ENCODE measurements at places on chromosomes 6 and 20.

DNA sequence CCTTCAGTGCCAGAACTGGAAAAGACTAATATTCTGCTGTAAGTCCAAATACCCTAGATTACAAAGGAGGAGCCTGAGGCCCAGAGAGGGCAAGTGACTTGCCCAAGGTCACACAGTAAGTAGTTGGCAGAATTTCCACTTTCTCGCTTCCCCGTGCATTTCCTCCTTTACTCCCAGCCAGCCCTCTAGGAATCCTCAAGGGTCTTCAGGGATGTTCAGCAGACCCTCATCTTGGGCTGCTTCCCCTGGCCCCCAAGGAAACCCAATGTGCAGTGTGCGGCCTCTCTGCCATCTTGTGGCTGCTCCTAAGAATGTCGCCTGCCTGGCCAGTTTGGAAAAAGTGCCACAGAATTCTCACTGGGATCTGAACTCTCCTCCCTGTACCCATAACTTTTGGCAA, 217.7 kb upstream of the LRFN2 start:
- DNase-seq = peak; percentile 29

GRCh38 chr20:4406627-4407026, 315.1 kb upstream of the PRND start:
- DNase-seq = no peak

- peak; percentile 11 for DNase-seq
Observed at GRCh38 chr6:83702077-83702476, 6.8 kb downstream of the SNAP91 start.

DNA sequence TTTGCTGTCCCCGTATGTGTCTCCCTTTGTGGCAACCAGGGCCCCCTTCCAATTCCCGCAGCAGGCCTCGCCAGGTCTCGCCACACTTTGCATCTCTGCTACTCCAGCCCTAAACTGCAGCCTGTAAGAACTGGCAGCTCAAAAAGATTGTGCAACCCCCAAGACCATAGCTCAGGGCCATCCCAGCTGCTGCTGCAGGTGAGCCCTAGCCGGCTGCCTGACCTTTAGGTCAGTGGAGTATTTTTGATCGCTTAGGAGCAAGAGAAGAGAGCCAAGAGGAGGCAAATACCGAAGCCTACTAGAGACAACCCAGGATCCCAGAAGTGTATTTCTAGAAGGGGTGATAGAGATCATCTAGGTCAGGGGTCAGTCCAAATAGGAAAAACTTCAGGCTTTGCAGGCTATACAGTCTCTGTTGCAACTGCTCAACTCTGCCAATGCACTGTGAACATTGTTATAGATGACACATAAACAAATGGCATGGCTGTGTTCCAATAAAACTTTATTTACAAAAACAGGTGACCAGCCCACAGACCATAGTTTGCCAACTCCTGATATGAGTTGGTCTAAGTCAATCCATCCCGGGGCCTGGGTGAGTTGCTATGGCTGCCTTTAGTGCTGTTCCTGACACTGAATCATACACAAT, 138.4 kb downstream of the EYA2 start:
- DNase-seq = peak; percentile 4

DNA sequence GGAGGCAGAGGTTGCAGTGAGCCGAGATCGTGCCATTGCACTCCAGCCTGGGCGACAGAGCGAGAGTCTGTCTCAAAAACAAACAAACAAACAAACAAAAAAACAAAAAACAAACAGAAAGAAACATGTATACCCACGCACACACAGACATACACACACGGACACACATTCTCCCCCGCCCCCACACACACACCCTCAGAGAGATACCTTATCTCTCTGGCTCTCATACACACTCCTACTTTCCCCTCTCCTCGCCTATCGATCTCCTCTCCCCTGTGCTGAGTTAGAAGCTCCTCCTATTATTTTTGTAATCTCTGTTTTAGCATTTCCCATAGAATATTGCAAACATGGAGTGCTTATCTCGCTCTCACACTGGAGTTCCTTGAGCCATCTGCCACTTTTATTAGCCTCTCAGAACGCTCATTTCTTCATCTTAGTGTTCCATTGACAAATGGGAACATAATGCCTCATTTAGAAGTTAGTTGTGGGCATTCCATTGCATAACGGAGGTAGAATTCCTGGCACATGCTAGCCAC, 144.2 kb upstream of the CITED2 start:
- DNase-seq = no peak

- no peak for DNase-seq
Observed at GRCh38 chr6:42099340-42100028, 42.9 kb downstream of the C6orf132 start.

DNA sequence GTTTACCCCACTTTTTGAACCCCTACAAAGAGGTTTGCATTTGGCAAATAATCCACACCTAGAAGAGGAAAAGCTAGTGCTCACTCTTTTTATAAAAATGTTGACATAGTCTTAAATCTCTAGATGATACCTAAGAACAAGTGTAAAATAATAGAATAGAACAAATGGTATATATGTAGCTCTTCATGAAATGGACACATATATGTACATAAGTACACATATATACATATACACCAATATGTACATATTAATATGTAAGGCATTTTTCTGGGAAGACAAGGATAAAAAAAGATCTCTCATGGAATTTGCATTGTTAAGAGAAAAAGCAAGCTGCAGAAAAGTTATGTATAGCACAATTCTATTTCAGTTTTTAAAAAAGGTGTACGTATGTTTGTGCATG, 27.6 kb upstream of the RIPOR2 start:
- DNase-seq = no peak

DNA sequence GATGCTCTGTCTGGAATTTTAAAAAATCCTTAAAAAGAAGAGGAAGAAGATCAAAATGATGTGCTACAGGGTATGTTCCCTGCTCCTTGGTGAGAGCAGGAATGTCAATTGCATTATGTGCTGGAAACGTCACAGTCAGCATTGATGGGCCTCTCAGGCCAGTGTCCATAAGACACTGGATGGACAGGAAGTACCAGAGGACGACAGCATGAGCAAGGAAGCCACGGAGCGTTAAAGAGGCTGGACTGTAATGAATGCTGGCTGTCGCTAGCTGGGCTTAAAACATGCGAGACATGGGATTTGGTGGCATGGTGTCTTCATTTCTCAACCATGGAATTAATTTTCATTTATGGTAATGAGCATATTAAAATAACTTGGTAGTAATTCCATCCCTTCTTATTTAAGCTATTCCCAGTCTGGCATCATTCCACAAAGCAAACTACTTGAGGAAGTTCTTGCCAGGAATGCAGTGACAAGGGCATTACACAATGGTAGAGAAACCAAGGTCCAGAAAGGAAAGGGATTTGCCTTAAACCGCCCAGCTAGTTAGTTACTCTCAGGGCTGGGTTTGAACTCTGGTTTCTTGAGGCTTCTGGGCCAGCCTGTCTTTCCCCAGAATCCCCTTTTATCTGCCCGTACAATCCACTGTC, 166.6 kb upstream of the SOX4 start:
- DNase-seq = no peak

- DNase-seq = no peak
Observed at GRCh38 chr6:165605901-165606739, 56.9 kb downstream of the PDE10A start.

DNA sequence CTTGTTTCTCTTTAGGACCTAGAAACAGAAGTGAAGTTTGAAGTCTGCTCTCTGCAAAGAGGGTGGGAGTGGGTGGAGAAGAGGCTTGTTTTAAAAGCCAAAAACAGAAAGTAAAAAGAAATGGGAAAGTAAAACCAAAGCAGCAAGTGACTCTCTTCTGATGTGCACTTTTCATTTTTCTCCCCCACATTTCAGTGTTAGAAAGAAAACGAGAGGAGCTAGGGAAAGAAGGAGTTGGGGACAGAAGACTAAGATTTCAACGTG, 1.3 kb downstream of the C6orf141 start:
- DNase-seq = no peak

DNA sequence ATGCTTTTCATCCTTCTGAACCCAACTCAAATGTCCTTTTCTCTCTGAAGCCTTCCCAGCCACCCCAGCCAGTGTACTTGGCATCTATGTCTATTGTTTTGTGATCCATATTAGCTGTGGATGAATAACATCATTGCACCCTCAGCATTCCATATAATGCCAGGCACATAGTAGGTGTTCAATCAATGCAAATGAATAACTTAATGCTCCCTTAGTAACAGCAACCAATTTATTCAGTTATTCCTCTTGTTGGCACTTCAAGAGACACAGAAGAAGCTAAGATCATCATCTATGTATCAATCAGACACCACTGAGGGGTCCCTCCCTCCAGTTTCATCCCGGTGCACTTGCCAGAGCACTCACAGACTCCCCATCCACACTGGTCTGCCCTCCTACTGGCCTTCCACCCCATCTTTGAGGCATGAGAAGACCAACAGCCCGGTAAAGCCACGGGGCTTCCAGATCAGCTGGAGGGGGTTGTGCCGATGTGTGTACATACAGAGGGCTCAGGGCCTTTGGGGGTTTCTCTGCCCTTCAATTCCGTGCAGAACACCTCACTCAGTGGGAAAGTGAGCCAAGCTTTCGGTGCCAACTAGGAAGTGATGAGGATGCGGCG, 2.4 kb upstream of the TAF8 start:
- DNase-seq = peak; percentile 61

- no peak for DNase-seq
Observed at GRCh38 chr6:107202876-107203468, 87.7 kb upstream of the BEND3 start.

DNA sequence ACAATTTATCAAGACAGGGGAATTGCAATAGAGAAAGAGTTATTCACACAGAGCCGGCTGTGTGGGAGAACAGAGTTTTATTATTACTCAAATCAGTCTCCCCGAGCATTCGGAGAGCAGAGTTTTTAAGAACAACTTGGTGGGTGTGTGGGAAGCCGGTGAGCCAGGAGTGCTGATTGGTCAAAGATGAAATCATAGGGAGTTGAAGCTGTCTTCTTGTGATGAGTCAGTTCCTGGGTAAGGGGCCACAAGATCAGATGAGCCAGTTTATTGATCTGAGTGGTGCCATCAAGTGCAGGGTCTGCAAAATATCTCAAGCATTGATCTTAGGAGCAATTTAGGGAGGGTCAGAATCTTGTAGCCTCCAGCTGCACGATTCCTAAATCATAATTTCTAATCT, 50.0 kb upstream of the ECI2 start:
- DNase-seq = no peak
